ENCODE measurements at places on chromosomes 12 and 14.

DNA sequence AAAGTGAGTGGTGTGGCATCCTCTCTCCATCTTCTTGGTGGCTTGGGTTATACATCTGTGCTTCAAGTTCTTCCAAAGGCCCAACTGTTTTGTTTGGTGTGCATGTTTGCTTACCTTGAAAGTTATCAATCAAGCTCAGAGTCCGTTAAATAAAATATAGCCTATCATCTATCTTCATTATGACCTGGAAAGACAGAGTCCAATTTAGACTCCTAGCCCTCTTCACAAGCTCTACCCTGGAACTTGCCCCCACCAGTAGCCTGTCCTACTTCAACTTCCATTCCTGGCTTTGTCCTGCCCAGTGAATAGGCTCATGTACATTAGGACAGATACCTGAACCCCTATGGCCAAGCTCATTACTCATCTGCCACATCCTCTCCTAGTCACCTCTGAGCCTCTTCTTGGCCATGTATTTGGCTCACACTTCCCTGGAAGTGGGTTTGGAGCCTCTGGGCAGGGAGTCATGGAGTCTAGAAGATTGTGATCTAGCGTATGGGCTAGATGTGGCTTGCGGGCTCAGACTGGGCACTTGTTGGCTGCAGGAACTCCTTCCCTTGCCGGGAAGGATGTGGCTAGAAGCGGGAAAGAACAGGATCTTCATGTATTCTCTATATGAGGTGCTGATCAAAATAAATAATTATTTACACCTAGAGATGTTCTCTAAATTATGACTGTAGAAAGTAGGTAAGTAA, 6.4 kb upstream of the SSTR1 start:
- no peak for DNase-seq

DNA sequence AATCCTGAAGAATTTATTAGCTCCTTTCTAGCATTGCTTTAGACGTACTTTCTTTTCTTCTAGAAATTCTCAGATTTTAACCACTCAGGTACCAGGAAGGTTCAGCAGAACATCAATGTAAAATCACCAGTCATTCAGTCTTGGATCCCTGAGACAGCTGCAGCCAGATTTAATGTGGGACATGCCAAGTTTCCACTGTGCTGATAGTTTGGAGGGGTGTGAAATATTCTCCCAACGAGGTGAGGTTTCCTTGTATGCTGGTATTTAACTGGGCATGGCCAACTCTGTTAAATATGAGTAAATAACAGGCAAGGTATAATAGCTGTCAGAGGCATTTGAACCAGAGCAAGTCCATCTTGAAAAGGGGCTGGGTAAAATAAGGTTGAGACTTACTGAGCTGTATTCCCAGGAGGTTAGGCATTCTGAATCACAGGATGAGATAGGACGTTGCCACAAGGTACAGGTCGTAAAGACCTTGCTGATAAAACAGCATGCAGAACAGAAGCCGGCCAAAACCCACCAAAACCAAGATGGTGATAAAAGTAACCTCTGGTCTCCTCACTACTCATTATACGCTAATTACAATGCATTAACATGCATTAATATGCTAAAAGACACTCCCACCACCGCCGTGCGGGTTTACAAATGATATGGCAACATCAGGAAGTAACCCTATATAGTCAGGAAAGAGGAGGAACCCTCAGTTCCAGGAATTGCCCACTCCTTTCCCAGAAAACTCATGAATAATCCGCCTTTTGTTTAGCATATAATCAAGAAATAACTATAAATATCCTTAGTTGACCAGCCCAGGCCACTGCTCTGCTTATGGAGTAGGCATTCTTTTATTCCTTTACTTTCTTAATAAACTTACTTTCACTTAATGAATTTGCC, 75.2 kb upstream of the RASSF8 start:
- DNase-seq: no peak

- no peak for DNase-seq
These were observed 72.6 kb downstream of the BBS10 start for GRCh38 chr12:76275511-76276093.

DNA sequence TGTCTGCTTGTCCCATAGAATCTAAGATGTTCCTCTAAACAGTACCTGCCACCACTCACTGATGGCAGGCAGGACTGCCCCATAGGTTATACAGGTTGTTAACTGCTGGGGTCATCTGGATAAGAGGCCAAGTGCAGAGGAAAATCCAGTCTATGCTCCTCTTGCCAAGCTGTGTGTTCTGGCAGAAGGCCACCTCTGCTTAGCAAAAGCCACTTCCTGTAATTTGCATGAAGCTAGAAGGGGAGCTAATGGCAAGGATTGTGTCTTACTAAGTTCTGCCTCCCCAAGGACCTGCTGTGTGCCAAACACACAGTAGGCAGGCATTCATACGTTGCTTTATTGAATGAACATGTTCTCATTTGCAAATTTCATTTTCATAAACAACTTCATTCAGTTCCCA, 445.4 kb downstream of the BCL11B start:
- DNase-seq: no peak

- no peak for DNase-seq
These were observed 91.2 kb downstream of the PPM1H start for GRCh38 chr12:62843716-62844115.

DNA sequence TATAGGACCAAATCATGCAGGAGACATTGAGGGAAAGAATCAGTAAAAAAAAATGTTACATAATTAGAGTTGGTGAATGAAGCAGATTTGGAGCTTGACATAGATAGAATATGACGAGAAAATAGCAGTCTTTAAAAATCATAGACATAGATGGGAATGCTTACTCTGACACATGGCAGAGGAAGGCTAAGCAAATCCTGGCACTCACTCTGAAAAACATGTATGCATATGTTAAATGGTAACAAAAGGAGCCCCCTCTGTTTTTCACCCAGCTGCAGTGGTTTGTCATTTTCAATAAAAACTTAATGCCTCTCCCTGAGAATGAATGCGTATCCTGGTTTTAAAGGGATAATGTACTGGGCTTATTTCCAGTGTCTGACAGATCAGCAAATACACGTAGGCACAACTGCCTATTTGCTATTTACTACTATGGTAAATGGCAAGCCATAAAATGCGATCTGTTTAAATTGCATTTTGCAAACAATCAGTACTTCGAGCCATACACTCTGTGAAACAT, 561.2 kb upstream of the SEL1L start:
- no peak for DNase-seq

- no peak for DNase-seq
These were observed 2.9 kb upstream of the CLBA1 start for GRCh38 chr14:104982548-104983230.

- DNase-seq: no peak
These were observed 114.9 kb downstream of the KIF26A start for GRCh38 chr14:104253223-104253822.

- DNase-seq: peak; percentile 64
These were observed 3.1 kb downstream of the DGKA start for GRCh38 chr12:55933799-55934742.

GRCh38 chr12:1839956-1840951, 19.9 kb downstream of the LRTM2 start:
- no peak for DNase-seq

DNA sequence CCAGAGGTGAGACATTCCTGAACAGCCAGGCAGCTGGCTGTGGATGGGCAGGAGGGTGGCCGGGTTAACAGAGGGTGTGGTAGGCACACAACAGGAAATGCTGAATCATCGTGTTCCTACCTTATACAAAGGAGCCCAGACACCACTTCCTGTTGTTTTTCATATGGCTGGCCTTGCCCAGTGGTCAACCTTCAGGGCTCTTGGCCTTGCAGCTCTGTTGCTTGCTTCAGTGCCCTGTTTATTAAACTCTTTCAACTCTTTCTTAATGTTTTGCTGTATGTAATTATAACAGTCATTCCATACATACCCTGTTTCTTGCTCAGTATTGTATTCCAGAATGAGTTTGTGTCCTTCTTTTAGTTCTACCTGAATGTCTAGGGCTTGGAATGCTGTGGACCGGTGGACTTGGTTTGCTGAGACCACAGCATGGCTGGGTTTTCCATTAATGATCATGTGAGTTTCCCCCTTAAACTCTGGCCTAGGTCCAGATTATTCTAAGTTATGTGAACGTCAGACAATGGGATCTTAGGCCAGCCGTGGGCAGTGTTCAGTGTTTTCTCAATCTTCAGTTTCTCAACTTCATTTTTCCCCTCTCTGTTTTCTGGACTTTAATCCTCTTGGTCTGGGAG, 11.9 kb downstream of the CFAP54 start:
- DNase-seq: peak; percentile 38

DNA sequence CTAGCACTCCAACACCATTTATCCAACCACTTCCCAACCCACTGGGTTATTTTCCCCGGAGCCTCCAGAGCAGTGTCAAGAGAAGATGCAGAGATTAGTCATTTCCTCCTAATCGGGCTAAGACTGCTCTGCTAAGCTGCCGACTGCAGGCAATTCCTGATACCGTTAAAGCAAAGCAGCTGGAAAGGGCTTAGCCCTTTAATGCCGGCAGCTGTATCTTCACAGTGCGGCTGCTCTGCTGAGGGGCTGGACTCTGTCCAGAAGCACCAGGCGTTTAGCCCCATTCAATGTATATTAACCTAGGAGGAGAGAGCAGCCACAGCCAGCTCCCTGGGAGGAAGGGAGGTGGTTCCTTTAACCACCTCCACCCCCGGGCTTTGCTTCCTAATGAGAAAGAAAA, 11.1 kb downstream of the AQP6 start:
- DNase-seq: peak; percentile 84

DNA sequence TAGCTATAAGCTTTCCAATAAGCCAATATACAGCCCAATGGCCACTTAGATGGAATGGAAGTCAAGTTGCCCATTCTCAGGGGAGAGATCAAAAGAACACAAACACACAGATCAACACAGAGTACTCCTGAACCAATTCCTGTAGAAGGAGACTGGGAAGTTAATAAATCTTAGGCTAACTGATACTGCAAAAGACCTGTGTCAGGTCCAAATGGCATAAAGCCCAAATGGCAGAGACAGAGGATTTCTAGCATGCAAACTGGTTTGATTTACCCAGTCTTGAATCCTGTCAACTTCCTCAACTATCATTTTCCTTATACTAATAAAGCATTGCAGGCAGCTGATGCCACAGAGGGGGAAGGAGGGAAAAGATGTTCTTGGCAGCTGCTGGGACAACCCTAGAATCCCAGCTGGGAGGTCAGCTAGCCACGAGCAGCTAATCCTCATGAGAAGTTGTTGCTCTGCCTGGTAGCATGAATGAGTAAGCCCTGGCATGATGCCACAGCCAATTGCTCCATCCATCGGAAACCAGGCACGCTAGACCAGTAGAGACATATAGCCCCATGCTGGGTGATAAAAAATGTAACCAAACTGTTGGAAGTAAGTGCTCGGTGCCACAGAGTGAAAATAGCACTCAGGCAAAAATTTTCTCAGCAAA, 26.2 kb downstream of the ANG start:
- DNase-seq: no peak

GRCh38 chr12:97555547-97556187, 93.1 kb downstream of the RMST start:
- no peak for DNase-seq

DNA sequence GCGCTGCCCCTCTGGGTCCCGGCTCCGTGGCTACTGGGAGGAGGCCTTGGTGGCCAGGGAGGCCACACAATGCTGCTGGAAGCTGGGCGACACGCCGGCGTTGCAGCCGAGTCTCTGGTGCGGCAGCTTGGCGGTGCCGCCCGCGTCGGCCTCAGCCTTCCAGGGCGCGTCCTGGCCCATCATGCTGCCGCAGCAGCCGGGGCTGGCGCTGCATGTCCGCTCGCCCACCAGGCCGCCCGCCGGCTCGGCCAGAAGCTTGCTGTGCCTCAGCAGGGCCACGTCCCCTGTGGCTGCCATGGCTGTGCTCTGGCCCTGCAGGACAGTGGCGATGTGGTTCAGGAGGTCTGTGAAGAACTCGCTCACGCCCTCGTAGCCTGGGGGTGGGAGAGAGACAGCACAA, 18.6 kb downstream of the CHGA start:
- DNase-seq: no peak

DNA sequence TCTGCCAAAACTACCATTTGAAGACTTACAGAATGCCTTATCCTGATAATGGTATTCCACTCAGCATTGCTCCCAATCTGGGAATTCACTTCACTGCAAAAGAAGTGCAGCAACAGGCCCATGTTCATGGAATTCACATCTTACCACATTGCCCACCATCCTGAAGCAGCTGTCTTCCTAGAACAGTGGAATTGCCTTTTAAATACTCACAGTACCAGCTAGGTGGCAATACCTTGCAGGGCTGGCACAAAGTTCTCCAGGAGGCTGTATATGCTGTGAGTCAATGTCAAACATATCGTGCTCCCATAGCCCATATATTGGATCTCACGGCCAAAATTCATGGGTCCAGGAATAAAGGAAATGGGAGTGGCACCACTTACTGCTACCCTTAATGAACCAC, 83.8 kb upstream of the PLEKHG7 start:
- DNase-seq: no peak

- DNase-seq: no peak
These were observed 9.8 kb upstream of the PHLDA1 start for GRCh38 chr12:76041406-76041805.

- no peak for DNase-seq
These were observed 13.2 kb upstream of the C1S start for GRCh38 chr12:7047306-7047705.

DNA sequence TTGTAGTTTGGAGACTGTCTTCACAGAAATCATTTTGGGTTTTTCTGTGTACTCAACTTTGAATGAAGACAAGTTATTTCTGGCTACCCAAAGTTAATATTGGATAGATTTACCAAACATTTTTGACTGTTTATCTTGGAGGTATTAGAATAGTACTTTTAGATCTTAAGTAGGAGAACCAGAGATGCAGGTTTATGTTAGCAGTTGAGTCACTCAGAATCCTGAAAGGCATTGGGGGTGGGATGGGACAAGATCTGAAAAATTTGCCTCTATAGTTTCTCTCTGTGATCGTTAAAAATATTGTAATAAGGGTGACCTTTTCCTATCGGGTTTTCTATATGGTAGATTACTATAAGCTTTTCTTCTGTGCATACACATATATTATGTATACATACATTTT, 112.3 kb downstream of the TTC6 start:
- DNase-seq: no peak

DNA sequence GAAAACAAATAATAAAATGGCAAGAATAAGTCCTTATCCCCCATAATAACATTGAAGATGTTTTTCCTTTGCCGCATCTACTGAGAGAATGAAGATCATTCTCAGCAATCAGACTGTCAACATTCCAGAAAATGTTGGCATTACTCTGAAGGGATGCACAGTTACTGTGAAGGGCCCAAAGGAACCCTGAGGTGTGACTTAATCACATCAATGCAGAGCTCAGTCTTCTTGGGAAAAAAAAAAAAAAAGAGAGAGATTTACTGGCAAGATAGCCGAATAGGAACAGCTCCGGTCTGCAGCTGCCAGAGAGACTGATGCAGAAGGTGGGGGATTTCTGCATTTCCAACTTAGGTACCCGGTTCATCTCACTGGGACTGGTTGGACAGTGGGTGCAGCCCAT, 41.3 kb upstream of the OR6J1 start:
- DNase-seq: no peak

DNA sequence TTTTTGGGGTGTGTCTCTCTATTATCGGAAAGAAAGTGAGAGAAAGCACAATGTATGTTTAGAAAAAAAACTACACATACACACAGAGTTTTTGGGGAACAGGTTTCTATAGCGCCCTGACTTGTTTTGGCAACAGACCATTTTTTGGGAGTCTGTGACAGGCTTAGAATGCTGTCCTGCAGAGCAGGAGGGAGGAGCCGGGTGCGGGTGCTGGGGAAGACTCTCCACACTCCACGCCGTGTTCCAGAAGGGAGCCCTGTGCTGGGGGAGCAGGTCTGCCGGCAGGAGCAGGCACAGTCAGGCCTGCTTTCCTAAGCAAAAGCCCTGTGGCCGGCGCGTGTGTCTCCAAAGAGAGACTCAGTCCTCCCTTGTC, 26.5 kb downstream of the CD9 start:
- no peak for DNase-seq

- no peak for DNase-seq
These were observed 12.1 kb upstream of the IPO8 start for GRCh38 chr12:30707613-30708342.
